ENCODE measurements at places on chromosomes 2 and 18.
A peak's percentile ranks its signal among the peaks of the same experiment; 100 is the strongest.

DNA sequence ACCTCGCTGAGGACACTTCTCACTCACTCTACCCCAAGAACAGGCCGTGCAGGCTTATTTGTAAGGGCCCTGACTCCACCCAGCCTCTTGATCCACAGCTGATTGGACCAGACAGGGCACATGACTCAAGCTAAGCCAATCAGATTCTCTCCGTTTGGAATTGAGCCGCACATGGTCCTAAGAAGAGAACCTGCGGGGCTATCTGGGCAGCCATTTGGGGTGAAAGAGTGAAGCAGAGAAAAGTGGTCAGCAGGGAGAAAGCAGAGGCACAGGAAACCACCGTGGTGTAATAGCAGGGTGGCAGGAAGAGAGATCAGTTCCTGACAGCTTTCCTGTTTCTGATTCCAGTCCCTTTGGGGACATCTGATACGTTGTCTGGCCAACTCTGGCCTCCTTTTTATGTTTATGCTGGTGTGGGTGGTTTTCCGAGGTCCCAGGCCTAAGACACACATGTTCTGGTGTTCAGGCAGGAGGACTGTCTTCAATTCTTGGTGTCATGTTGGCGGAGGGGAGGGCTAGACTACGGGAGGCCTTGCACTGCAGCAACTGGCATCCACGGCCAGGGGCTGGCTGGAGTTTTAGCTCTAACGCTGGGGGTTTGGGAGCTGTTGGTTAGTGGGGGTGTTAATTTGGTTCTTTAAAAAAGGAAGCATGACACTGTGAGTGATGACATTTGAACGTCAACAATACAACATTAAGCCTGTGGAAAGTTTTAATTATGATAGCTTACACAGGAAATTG is 26.1 kb upstream of the SPTBN1 start:
- peak; percentile 100 for DNase-seq

GRCh38 chr2:122009561-122009960 is 254.1 kb downstream of the TSN start:
- DNase-seq = no peak

DNA sequence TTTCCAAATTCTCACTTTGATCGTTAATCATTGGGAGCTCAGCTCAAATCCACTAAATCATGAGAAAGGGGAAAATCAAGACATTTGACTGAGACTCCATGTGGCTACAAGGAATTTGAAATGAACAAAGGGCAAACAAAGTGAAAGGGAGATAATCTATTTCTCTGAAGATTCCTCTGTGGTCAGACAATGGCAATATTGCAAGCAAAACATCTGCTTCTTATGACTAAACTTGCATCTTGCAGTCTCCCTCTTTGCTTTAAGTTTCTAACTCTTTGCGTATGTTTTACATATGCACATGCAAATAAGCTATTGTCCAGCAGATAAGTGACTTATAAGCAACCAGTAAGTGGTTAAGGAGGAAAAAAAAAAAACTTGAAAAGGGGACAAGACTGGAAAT is 299.1 kb upstream of the NXPH2 start:
- DNase-seq = no peak

DNA sequence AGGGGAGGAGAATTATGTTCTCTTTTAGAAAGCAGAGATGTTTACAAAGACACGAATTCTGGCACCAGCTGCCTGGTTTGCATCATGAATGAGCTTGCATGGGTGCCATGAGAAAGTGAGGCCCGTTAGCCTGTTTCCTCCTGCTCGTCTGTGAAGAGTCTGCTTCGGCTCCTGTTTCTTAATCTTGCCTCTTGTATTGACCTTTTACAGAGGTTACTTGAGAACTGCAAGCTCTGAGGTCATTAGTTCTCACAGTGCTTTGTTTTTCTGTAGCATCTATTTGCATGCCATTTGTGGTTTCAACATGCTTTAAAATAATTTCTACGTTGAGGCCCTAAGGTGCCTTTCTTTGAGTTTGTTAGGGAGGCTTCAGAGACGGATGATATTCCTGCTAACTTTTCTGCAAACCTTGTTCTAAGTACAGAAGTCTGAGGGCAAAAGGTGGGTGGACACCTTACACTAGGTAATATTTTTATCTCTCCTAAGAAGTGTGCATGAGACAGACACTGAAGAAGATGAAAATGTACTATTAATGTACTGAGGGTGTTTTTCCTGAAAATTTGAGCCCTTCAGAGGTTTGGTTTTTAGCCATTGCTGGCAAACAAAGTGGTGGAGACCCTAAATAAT is 53.4 kb upstream of the LINC00305 start:
- DNase-seq = no peak

- no peak for DNase-seq
Observed at GRCh38 chr2:62014102-62014501, 108.6 kb downstream of the COMMD1 start.

Data from CMK (cell line).